Caki2 (cell line): ENCODE measurements at places on chromosomes 7 and 10. TPM values are rescaled to one million over a fixed set of nuclear protein-coding genes. Genes with fewer than 3 reads are reported as not detected.

Gene OPALIN
- total RNA-seq = not detected in 2 replicates

GRCh38 chr7:133629701-133630100, 376.8 kb downstream of the EXOC4 start:
- no peak for DNase-seq

DNA sequence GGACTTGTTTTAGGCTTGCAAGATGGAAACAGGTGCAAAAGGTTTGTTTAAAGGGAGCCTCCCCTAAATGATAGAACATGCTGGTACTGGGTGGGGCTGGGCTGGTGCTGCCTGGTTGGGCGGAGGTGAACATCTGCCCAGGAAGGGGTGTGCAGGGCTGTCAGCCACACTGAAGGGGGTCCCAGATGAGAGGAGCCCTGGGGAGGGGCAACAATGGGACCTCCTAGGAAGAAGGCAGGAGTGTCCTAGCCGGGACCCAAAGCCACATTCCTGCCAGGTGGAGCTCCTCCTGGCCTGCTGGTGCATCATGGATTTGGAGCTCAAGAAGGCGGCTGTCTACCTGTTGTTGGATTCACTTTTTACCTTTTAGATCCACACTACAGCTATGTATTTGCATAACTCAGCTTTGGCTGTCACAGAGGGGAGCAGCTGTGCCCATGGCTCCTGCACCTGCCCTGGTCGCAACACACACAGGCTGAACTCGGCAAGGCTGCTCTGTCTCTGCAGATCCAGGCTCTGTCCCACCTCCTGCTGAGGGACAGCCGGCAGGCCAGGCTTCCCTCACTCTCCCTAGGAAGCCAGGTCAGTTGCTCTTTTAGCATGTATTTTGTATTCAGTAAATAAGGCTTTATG, 59.9 kb downstream of the ADARB2 start:
- no peak for DNase-seq

DNA sequence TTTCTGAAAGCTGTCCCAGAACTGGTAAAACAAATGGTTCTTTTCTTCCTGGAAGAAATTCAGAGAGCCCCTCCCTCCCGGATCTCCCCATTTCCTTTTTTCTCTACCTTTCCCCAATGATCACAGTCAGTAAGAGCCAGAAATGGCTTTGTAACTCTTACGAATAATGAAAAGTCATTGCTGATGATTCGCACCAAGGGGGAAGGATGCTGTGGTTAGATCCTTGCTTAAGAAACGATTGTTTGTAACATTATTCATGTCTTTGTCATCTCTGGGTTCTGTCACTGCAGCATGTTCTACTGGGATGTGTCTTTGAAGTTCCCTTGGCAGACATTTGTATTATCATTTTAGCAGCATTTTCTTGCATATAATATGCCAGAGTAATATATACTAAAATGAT, 138.9 kb downstream of the CACNB2 start:
- no peak for DNase-seq

GRCh38 chr7:107975394-107976013, 27.5 kb downstream of the LAMB1 start:
- DNase-seq = no peak

DNA sequence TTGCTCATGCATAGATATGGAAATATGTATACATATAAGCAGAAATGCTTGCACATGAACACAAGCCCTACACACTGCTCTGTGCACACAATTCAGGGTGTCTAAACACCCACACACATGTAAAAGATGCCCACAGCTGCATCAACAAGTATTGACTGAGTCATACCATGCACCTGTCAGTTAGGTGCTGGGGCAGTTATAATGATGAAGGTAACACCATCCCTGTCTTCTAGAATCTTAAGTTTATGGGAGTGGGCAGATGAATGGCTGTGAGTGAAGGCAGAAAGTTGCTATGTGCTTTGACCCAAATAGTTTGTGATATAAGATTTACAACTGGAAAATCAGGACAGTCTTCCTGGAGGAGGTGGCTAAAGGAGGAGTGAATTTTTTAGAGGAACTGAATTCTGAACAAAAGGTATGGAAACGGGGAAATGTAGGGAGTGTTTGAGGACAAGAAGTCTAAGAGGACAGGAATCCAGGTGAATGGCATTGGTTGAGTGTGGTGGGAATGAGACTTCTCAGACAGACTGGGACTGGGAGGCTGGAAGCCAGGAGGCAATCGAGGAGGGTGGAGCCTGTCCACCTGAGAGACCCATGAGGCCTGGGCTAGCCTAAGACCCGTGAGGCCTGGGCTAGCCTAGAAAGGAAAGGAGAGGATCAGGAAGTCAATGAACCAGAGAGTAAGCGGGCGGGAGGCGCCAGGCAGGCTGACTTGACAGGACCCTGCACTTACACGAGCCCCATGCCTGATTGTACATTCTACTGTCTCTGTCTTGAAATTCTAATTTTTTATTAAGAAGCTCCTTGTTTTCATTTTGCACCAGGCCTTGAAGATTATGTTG, 20.7 kb downstream of the POLL start:
- DNase-seq = no peak

Gene AKR1D1
- total RNA-seq = not detected in 2 replicates

Gene GSTO2
- total RNA-seq = 2.8 and 15.1 TPM in 2 replicates

- no peak for DNase-seq
These were observed 51.5 kb downstream of the LRRC4 start for GRCh38 chr7:127979728-127980126.

Gene STN1
- total RNA-seq = 34.5 and 46.1 TPM in 2 replicates

GRCh38 chr7:5508698-5509097, 85.1 kb upstream of the TNRC18 start:
- DNase-seq = no peak

Gene TRA2A
- total RNA-seq = 12.6 and 32.5 TPM in 2 replicates

DNA sequence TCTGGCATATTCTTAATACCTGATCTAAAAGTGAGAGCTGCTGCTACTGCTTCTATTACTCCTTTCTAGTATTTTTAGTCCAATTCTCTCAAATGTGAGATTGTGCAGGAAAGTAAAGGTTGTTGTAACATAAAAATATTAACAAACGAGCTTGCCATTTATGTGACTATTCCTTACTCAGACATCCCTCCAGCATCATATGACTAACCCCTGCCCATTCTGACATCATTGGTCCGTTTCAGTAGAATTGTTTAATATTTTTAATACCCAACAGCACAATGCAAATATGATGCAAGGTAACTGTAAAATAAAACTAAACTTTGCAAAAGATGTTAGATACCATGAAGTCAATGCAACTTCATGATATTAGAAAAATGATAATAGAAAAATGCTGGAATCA, 83.6 kb downstream of the CFAP58 start:
- no peak for DNase-seq

Gene KCP
- total RNA-seq = 2.1 and 5.1 TPM in 2 replicates

GRCh38 chr7:20310963-20311742, 19.5 kb upstream of the ITGB8 start:
- peak; percentile 64 for DNase-seq

Gene GPNMB
- total RNA-seq = 32.7 and 33.1 TPM in 2 replicates

DNA sequence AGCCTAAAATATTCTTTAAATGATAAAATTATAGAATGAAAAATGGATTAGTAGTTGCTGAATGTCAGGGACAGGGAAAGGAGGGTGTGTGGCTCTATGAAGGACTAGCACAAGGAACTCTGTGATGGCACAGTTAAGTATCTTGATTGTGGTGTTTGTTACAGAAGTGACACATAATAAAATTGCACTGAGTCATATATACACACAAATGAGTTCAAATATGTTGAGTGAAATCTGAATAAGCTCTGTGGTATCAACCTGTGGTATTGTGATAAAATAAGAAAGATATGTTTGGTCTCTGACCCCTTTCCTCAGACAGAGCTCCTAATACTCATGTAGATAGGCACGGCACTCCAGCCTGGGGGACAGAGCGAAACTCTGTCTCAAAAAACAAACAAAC, 181.5 kb upstream of the TRIM24 start:
- DNase-seq = no peak

GRCh38 chr10:71659111-71659634, 60.4 kb downstream of the C10orf105 start:
- DNase-seq = no peak

DNA sequence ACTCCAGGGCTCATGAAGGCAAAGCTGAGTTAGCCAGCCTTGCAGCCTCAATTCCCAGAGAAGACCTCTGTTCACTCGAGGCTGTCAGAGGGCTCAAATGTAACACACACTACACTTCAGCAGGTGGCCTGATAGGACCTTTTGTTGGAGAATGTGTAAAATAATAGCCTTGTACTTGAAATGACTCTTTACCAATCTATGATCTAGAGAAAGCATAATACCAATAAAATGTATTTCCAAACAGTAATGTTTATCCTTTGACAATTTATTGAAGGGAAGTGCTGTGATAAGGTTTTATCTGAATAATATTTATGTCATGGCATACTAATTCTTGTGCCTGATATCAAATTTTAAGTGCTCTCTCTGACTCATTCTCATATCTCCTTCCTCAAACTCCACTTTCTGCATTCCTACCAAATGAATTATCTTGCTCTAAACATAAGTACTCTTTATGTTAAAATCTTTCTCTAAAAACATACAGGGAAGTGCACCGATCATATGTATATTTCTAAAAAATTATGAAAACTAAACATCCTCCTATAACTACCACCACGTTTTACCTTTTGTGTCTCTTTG, 20.9 kb downstream of the CYP3A7 start:
- no peak for DNase-seq

DNA sequence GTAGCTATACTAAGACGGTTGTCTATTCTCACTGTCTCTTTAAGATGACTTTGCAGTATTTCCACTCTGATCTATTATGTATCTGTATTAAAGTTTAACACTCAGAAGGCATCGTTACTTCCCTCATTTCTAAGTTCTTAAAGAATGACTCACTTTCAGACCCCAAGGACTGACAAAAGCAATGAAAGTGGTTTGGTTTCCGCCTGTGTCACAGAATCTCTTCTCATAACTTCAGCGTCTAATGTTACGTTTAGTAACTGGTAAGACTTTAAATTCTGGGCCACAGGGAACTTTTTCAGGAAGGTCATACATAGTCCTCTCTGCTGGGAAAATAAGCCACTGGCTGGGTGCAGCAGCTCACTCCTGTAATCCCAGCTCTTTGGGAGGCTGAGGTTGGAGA, 892.0 kb upstream of the AUTS2 start:
- peak; percentile 97 for DNase-seq

DNA sequence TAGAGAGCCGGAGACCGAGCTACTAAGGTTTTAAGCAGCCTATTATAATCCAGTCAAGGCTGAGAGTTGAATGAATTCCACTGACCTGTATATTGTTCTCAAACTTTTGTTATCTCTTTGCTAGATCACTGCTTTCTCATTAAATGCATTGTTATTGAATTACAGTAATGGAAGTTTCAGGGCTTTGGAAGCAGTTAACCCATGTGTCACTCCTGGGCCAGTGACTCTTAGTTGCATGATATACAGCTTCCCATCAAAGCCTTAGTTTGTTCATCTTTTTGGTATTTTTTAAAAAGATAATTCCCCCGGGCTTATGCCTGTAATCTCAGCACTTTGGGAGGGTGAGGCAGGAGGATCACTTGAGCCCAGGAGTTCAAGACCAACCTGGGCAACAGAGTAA, 55.4 kb upstream of the KIAA1217 start:
- DNase-seq = no peak

GRCh38 chr7:69605546-69605945, 7.3 kb downstream of the AUTS2 start:
- no peak for DNase-seq

Gene RNF32
- total RNA-seq = 2.6 and 13.5 TPM in 2 replicates

- DNase-seq = no peak
These were observed 367.5 kb downstream of the CCSER2 start for GRCh38 chr10:84695902-84696301.

DNA sequence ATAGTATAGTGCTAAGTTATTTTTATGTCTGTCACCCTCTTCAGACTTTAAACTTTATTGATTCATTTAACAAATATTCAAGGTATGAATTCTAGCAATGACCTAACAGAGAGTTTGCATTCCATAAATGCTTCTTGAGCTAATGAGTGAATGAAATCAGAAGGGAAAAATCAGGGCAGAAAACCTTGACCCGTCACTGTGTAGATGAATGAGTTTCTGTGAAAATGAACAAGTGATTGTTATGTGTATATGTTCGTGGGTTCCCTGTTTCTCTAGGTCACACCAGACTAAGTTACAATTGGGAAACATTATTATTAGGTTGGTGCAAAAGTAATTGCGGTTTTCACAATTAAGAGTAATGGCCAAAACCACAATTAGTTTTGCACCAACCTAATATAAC, 30.1 kb downstream of the APBB1IP start:
- peak; percentile 67 for DNase-seq

- peak; percentile 79 for DNase-seq
These were observed 78.1 kb downstream of the VSTM4 start for GRCh38 chr10:49037187-49037586.

Gene CALCR
- total RNA-seq = 0.14 and 0.57 TPM in 2 replicates

Gene DKK1
- total RNA-seq = 4.5 and 8.6 TPM in 2 replicates

DNA sequence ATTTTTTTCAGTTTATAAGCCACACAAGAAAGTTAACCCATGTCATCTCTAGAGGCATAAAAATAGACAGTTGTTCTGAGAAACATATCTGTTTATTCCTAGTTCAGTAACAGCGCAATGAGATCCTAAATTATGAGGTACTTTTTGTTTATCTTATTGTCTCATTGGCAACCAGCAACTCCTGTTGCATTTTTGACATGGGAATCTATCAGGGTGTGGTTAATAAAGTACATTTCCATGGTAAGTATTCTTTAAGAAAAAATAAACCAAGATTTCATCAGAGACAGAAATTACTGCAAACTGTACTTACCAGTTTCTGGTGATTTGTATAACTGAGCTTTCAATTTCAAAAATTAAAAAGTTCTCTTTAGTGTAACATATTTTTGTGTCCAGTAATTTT, 9.0 kb downstream of the FAS start:
- no peak for DNase-seq

- no peak for DNase-seq
These were observed 339.9 kb downstream of the CCSER2 start for GRCh38 chr10:84668186-84668763.

Gene SYT15B
- total RNA-seq = not detected in 2 replicates

DNA sequence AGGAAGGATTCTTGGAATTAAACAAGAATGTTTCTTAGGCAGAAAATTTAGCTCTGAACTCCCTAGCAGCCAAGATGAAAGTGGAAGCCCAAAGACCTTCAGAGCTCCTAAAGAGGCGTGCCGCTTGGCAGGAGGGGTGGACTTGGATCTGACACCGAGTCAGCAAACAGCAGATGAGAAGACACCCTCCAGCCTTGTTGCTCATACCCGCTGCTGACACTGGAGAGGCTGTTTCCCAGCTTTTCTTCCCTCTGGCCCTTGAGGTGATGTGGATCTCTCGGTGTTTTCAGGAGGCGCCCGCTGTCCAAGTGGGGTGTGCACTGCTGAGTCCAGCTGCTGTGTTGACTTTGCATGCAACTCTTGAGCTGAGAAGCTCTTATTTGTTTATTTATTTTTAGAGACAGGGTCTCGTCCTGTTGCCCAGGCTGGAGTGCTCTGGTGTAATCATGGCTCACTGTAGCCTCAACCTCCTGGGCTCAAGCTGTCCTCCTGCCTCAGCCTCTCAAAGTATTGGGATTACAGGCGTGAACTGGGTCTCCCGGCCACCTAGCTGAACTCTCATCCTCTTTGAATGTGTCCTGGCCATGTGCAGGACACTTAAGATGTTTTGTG, 21.5 kb downstream of the SLC18A2 start:
- no peak for DNase-seq

Gene SPDYE5
- total RNA-seq = not detected in 2 replicates
